Activated B cell treated with CpG ODN at 0.5 μM for 24 hours (primary cell): ENCODE measurements at places on chromosomes 6 and 20. TPM values are rescaled to one million over a fixed set of nuclear protein-coding genes. Genes with fewer than 3 reads are reported as not detected.

The HEY2 gene
- total RNA-seq = not detected in 2 replicates

The NTSR1 gene
- not detected in 2 replicates for total RNA-seq

The PRL gene
- not detected in 2 replicates for total RNA-seq

The ENPP5 gene
- 0.44 and 0.71 TPM in 2 replicates for total RNA-seq

The PKIG gene
- total RNA-seq = 181 and 191 TPM in 2 replicates

The RAB44 gene
- total RNA-seq = 0.20 TPM in 1 of 2 replicates, not detected in the other

DNA sequence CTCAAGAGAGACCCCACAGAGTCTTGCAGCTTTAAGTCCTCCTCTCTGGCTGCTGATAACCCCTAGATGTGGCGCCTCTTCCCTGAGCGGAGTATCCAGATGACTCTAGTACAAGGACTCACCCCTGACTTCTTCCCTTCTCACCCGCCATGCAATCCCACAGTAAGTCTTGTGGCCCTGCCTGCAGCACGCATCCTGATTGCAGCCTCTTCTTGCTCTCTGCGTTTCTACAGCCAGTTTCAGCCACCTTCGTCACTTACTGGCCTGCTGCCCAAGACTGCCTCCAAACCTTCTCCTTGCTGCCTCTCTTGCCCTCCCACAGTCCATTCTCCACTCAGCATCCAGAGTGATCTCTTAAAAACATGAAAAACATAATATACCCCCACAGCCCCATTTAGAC lies 2.4 kb upstream of the RPP40 start:
- peaks cover 15% of the 10 kb centered on the region for H3K36me3 ChIP-seq
- no peak overlapping the region for H3K27ac ChIP-seq
- no peaks in the 10 kb centered on the region for H3K27me3 ChIP-seq
- H3K4me1 ChIP-seq = peaks cover 13% of the 10 kb centered on the region

GRCh38 chr6:91221072-91221720 lies 634.3 kb upstream of the MAP3K7 start:
- no peak for DNase-seq
- H3K4me3 ChIP-seq = no peak overlapping the region
- H3K27me3 ChIP-seq = no peaks in the 10 kb centered on the region
- no peak overlapping the region for H3K27ac ChIP-seq

DNA sequence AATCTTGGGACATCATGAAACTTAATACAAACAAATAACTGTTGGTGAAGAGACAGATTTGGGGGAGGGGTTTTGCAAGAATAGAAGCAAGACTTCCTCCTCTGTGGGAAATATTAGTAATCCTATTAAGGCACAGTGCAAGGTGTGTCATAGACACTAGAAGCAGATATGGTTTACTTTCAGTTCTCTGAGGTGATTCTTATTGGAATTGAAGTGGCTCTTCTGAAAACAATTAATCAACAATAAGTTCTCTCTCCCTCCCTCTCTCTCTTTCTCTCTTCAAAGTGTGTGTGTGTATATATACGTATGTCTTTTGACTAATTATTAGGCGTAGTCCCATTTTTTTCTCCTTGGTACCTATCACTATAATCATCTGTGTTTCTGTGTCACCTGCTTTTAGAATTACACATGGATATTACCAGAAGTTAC lies 99.8 kb downstream of the HIVEP2 start:
- H3K36me3 ChIP-seq = no peaks in the 10 kb centered on the region
- peak overlapping the region; percentile 90 for H3K27ac ChIP-seq

DNA sequence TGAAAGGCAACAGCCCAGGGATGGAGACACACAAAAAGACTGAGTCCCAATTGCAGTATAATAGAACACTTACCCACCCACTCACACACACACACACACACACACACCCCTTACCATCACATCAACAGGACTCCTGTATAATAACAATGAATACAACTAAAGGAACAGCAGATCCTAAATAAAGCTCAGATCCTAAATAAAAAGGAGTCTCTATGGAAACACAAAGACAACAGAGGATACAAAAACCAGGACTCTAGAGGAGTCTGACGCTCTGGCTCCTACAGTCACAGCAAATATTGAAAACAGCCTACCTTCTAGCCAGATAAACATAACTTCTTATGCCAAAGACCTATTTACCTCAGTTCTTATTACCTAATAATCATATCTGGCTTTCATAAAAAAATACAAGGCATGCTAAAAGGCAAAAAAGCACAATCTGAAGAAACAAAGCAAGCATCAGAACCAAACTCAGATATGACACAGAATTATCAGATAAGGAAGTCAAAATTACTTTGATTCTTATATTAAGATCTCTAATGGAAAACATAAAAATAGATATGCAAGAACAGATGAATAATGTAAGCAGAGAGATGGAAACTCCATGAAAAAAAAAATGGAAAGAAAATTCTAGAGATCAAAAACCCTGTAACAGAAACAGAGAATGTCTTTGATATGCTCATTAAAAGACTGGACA lies 134.9 kb downstream of the MMUT start:
- no peaks in the 10 kb centered on the region for H3K4me1 ChIP-seq
- H3K27ac ChIP-seq = no peak overlapping the region
- no peaks in the 10 kb centered on the region for H3K36me3 ChIP-seq
- no peak for DNase-seq

DNA sequence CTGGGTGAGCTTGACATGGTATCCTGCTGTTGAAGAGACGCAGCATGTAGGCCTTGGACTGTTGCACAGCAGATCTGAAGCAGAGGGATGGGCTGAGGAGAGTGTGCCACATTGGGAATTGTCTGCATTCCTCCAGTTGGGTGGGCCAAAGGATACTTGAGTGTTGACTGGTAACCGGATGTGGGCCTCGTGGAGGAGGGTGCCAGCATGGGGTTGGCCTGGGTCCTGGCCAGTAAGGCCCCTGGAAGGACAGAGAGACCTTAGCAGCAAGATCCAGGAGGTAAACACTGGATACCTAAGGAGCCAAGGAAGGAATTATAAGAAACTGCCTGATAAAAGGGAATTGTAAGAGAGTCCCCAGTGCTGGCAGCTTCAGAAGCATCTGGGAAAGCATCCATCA lies 76.9 kb downstream of the FIG4 start:
- peaks cover 50% of the 10 kb centered on the region for H3K36me3 ChIP-seq
- no peaks in the 10 kb centered on the region for H3K27me3 ChIP-seq
- H3K27ac ChIP-seq = no peak overlapping the region
- no peak for DNase-seq
- peaks cover 41% of the 10 kb centered on the region for H3K4me1 ChIP-seq

- no peaks in the 10 kb centered on the region for H3K36me3 ChIP-seq
- DNase-seq = no peak
- no peak overlapping the region for H3K4me3 ChIP-seq
- H3K27me3 ChIP-seq = peaks cover 9% of the 10 kb centered on the region
Observed at GRCh38 chr6:45822873-45823272, 192.8 kb downstream of the CLIC5 start.

DNA sequence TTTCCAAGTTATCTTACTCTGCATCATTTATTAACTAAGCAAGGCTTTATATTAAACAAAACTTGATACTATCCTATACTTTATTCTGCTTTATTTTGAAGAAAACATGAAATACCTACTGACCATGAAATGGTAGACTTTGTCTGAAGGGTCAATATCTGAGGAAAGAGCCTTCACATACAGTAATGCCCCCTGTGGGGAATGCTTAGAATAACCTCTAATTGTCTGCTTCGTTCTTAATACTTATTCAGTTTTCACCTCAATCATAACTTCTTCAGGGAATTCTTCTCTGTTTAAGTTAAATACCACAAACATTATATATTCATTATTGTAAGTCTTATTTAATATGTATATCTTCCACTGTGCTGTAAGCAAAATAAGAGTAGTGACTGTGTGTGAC lies 498.9 kb upstream of the MANEA start:
- H3K4me1 ChIP-seq = no peaks in the 10 kb centered on the region
- H3K4me3 ChIP-seq = no peak overlapping the region
- no peak overlapping the region for H3K27ac ChIP-seq
- H3K36me3 ChIP-seq = no peaks in the 10 kb centered on the region
- no peak for DNase-seq

DNA sequence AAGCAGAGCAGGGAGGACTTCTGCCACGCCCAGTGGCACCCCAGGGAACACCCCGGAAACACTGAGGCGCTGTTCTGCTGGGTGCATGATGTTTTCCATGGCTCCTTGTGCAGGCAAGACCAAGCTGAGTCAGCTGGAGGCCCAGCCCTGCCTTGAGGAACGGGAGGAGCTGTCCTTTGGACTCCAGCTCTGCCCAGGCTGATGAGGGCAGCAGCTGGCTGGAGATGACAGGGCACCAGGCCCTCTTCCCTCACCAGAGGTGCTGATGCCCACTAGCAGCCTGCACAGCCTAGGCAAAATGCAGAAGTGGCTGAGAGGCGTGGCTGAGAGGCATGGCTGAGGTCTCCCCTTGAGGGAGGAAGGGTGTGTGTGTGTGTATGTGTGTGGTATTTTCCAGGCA lies 2.4 kb downstream of the C6orf132 start:
- no peak overlapping the region for H3K4me3 ChIP-seq
- peak; percentile 20 for DNase-seq
- peaks cover 26% of the 10 kb centered on the region for H3K4me1 ChIP-seq
- no peak overlapping the region for H3K27ac ChIP-seq
- no peaks in the 10 kb centered on the region for H3K36me3 ChIP-seq

- H3K4me1 ChIP-seq = peaks cover 5% of the 10 kb centered on the region
- no peak overlapping the region for H3K27ac ChIP-seq
- no peak for DNase-seq
Observed at GRCh38 chr6:83057705-83058321, 7.8 kb downstream of the UBE3D start.

- H3K36me3 ChIP-seq = peaks cover 25% of the 10 kb centered on the region
- no peak overlapping the region for H3K4me3 ChIP-seq
Observed at GRCh38 chr20:3616250-3616649, 46.9 kb downstream of the GFRA4 start.

DNA sequence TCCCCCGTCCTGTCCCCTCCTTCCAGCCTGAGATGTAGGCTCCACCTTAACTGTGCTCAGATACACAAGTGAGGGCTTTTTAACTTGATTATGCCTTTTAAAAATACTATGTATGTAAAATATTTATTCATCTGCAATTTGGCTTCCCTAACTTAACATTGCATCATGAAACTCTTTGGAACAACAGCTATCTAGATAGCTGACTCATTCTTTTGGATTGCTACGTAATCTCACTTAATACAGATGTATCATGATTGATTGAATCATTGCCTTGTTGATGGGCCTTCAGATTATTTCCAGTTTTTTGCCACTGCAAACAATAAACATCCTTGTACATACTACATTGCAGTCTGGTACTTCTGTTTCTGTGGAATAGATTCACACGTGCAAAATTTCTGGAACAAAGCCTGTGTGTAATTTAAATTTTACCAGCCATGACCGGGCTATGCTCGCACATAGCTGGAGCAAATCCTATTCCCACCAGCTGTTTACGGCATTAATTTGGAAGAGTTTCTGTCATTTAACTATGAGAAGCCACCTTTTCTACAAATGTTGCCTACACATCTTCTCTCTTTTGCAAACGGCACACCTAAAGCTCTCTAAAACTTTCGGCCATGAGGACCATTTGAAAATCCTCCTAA lies 6.5 kb downstream of the PRND start:
- H3K27ac ChIP-seq = no peak overlapping the region
- H3K4me1 ChIP-seq = peaks cover 19% of the 10 kb centered on the region
- no peak overlapping the region for H3K4me3 ChIP-seq
- no peaks in the 10 kb centered on the region for H3K36me3 ChIP-seq
- peaks cover 6% of the 10 kb centered on the region for H3K27me3 ChIP-seq

DNA sequence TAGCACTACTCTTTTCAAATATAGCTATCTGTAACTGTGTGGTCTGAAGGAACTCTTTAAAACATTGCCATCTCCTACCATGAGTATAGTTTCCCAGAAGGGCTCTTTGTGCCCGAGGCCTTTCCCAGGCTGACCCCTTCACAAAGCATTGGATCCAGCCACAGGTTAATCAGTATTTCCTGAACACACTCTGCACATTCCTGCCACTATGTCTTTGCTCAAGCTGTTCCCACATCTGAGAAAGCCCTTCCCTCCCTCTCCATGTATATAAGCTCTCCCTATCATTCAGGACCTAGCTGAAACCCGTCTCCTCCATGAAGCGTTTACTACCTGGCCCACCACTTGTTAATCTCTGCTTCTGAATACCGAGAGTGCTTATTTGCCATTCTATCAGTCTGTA lies 47.8 kb upstream of the PKHD1 start:
- H3K36me3 ChIP-seq = no peaks in the 10 kb centered on the region
- H3K27me3 ChIP-seq = no peaks in the 10 kb centered on the region
- H3K4me3 ChIP-seq = no peak overlapping the region
- DNase-seq = no peak
- no peaks in the 10 kb centered on the region for H3K4me1 ChIP-seq
- H3K27ac ChIP-seq = no peak overlapping the region

DNA sequence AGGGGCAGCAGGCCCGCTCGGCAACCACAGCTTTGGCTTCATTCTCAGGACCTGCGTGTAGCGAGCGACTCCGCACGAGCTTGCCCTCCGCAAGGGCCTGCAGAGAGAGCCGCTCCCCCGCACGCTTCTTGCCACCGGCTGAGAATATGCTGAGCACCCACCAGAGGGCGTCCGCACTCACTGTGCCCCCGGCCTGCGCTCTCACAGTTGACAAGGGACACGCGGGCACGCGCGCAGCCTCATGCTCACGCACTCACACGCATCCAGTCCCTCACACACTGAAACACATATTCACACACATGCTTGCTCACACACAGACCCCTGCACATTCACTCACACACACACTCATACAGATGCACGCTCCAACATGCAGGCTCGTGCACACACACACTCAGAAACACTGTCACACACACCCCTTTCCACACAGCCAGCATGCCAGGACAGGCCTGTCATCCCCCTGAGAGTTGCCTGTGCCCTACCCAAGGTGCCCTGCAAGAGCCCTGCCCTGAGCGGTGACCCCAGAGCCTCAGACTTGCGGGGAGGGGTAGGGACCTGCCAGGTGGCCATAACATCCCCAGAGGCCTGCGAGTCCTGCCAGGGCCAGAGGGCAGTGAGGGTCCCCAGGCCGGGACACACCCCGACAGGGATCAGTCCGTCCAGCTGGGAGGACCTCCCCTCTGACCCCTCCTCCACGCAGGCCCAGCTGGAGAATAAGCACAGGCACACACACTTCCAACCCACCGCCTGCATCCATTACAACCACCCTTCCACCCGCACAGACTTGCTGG lies 174.1 kb downstream of the BMP7 start:
- peak; percentile 27 for DNase-seq
- H3K4me1 ChIP-seq = peaks cover 4% of the 10 kb centered on the region
- no peaks in the 10 kb centered on the region for H3K36me3 ChIP-seq
- H3K27me3 ChIP-seq = peaks cover 13% of the 10 kb centered on the region
- no peak overlapping the region for H3K4me3 ChIP-seq
